ENCODE measurements at places on chromosomes 12 and 14. TPM values are rescaled to one million over a fixed set of nuclear protein-coding genes. Genes with fewer than 3 reads are reported as not detected.

GRCh38 chr12:79016181-79016580, 151.6 kb downstream of the SYT1 start:
- DNase-seq = no peak

GRCh38 chr12:98503592-98504367, 11.6 kb upstream of the TMPO start:
- peak; percentile 97 for DNase-seq

AICDA gene
- total RNA-seq = not detected

GRCh38 chr12:43776498-43776897, 17.7 kb downstream of the IRAK4 start:
- peak; percentile 64 for DNase-seq

PLEKHG7 gene
- total RNA-seq = not detected

DNA sequence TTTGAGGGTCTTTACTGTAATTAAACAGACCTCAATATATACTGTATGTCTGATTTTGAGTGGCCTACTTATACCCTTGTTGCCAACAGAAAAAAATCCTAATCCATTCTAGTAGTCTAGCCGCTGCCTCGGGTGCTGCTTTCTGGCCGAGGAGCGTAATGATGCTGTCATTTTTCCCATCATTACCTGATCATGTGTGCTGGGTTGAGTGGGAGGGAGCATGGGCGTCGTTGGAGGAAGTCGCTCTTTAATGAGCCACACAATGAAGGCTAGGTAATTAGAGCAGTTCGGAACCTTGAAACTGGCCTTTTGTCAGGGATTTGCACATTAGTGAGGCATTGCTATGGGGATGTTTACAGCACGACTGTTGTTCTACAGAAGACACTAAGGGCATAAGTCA, 76.1 kb upstream of the RFX4 start:
- no peak for DNase-seq

DNA sequence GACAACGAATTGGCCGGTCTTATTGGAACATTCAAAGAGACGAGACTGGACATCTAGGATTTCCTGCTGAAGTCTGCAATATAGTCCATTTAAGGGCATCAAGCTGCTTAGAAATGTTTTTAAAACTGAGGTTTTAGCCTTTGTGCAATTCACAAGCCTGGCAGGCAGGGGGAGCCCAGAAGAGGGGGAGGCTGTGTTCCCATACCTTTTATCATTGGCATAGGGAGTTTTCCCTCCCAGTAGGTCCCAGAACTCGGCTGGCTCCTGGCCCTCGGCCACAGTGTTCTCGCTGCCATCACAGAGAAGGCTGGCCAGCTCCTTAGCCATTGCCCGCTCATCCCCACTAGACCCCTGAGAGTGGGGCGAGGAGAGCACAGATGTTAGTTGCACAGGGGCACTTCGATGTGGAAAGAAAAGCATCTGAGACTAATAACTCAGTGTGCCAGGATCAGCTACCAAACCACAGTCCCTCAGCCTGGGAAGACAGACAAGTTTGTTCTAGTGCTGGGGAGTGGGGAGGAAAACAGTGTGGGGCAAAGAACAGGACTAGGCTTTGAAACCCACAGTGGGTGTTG, 15.1 kb downstream of the AVIL start:
- peak; percentile 79 for DNase-seq

PZP gene
- not detected for total RNA-seq

PTPRQ gene
- not detected for total RNA-seq

DNA sequence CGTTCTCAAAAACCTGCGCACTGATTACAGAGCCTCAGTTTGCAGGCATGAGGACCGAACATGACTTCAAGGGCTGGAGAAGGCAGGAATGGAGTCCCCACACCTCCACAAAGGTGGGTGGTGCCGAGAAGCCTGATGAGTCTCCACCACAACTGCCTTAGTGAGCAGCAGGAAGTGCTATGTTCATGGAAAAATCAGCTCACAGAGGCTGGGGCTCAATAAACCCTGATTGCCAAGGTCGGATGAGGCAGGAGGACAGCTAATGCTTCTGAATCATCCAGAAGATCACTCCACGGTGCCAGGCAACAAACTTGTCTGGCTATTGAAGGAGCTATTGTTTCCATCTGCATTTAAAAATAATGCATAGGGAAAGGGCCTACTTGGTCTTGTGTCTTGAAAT, 31.1 kb downstream of the APPL2 start:
- DNase-seq = no peak

- DNase-seq = no peak
These were observed 449.2 kb downstream of the ZFP36L1 start for GRCh38 chr14:68343534-68344118.

DNA sequence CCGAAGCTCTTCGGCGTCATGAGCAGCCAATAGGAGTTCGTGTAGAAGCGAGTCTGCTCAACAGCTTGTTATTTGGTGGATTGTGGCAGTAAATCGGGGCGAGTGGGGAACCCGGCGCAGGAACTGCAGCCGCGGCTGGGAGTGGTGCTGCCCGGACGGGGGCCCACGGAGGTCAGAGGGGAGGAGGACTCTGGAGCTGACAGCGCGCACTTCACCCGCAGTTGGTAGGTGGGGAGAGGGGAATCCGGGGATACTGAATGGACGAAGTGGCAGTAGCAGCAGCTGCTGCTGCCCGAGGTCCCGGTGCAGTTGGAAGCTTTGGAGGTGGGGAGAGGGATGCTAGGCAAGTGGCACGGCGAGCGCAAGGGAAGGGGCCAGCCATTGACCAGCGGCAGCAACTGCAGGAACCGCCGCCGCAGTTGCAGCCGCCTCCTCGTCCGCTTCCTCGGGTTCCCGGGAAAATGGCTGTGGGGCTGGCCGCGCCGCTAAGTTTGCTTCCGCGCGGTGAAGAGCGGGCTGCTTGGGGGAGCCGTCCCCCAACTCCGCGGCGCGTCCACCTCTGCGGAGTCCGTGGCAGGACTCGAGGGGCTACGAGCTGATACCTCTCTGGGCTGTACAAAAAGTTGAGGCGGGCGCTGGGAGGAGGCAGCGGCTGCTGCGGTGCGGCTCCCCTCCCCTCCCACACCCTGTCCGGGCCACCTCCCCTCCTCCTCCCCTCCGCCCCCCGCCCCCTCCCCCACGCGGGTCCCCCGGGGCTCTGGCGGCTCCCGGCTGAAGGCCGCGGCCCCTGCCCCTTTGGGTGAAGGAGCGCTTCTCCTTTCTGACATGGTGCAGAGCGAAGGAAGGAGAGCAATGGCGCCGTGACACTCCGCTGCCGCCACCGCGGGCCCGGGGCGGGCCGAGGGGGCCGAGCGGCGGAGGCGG, at the start of gene ARID4A:
Gene ARID4A (plus strand): TSS at position 79 of the 924 bp plus-strand sequence. CDS start 1,300 bp downstream, outside the sequence.
- peak; percentile 96 for DNase-seq

GRCh38 chr14:76050797-76051392, 65.3 kb downstream of the IFT43 start:
- peak; percentile 89 for DNase-seq

DNAI7 gene
- not detected for total RNA-seq

DNA sequence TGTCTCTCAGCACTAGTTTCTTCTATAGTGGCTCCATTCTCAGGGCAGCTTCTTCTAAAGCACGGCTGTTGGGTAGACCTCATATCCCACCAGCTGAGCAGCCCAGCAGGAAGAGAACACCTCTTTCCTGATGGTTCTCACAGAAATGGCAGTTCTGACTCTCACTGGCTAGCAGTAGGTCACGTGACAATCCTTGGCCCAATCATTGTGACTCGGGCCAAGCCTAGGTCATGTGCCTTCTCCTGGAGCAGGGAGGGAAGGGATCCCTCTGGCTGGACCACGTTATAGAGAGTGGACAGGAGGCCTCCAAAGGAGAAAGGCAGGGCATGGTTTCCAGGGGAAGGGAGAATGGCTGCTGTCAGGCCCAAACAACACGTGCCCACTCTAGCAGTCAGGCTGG, 149.1 kb downstream of the AACS start:
- DNase-seq = no peak

SPX gene
- 0.59 TPM for total RNA-seq

GRCh38 chr14:90611936-90612335, 204.3 kb downstream of the TTC7B start:
- no peak for DNase-seq

CLEC6A gene
- total RNA-seq = not detected

ADCY4 gene
- total RNA-seq = 1.6 TPM

C1S gene
- 2.6 TPM for total RNA-seq

- no peak for DNase-seq
These were observed 22.7 kb upstream of the KRT78 start for GRCh38 chr12:52871291-52872039.

RNASE7 gene
- total RNA-seq = not detected

CNTN1 gene
- not detected for total RNA-seq

GRCh38 chr12:6764011-6764828, 1.9 kb upstream of the PTMS start:
- DNase-seq = peak; percentile 91

FBLN5 gene
- 1.3 TPM for total RNA-seq

CD27 gene
- total RNA-seq = 77.7 TPM

RPGRIP1 gene
- not detected for total RNA-seq

CLEC2D gene
- total RNA-seq = 391 TPM

CD163L1 gene
- not detected for total RNA-seq

- DNase-seq = no peak
These were observed 140.4 kb upstream of the NRXN3 start for GRCh38 chr14:78029601-78030372.

GRCh38 chr12:43291516-43291915, 260.5 kb downstream of the ADAMTS20 start:
- no peak for DNase-seq

SLCO1B1 gene
- total RNA-seq = not detected
